ENCODE measurements at places on chromosomes 1 and 21.

DNA sequence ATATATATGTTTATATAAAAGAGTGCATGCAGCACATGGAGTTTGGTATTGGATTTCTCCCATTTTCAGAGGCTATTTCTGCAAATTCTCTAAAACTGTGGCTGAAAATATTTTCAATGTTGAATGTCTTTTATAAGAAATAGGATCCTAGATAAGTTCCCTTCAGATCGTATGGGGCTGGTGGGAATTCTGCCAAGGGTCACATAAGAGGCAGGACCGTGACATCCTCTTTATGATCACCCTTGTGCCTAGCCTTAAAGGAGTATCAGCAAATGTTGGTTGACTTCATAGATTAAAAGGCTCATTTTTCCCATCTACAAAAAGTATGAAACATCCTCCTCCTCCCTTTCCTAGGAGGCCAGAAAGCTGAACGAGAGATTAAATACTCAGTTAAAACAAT, 1.3 kb upstream of the IFNAR2 start:
- no peak for DNase-seq

GRCh38 chr1:29180497-29181412, 945 bp downstream of the SRSF4 start:
- DNase-seq: peak; percentile 2

GRCh38 chr1:218462116-218462515, 117.0 kb downstream of the TGFB2 start:
- DNase-seq: no peak

- no peak for DNase-seq
Measured at GRCh38 chr1:239778208-239778813, 313.4 kb upstream of the FMN2 start.

- DNase-seq: no peak
Measured at GRCh38 chr1:80878343-80878742, 922.4 kb upstream of the ADGRL2 start.

GRCh38 chr1:115433483-115433882, 95.4 kb upstream of the NGF start:
- no peak for DNase-seq

- no peak for DNase-seq
Measured at GRCh38 chr1:220979371-220979770, 100.1 kb downstream of the HLX start.

- no peak for DNase-seq
Measured at GRCh38 chr1:35401049-35401448, 132.5 kb downstream of the ZMYM4 start.

DNA sequence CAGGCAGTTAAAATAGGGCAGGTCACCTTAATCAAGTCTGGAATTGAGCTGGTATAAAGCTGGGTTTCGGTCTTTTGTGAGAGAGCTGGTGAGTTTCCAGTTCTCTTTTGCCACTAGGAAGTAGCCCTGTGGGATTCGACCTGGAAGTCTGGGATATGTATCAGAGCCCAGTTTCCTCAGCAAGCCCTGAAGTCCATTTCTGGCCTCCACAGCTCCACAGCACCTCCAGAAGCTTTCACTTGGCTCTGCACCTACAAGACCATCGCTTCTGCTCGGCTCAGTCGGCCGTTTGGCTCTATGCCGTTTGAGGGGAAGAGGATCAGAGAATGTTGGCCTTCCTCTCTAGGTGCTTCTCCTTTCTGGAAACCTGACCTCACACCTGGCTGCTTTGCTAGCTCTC, 148.0 kb downstream of the GALNT2 start:
- no peak for DNase-seq

- DNase-seq: no peak
Measured at GRCh38 chr1:14653461-14653960, 55.0 kb downstream of the KAZN start.

DNA sequence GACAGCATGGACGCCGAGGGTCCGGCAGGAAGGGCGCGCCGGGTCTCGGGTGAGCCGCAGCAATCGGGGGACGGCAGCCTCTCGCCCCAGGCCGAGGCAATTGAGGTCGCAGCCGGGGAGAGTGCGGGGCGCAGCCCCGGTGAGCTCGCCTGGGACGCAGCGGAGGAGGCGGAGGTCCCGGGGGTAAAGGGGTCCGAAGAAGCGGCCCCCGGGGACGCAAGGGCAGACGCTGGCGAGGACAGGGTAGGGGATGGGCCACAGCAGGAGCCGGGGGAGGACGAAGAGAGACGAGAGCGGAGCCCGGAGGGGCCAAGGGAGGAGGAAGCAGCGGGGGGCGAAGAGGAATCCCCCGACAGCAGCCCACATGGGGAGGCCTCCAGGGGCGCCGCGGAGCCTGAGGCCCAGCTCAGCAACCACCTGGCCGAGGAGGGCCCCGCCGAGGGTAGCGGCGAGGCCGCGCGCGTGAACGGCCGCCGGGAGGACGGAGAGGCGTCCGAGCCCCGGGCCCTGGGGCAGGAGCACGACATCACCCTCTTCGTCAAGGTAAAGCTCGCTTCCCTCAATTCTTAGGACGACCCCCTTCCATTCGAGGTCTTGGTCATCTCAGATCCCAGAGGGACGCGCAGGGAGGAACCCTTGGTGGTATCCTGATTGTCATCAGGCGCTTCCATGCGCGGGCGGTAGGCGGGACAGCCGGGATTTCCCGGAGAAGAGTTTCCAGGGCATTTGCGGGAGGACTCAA, 1.6 kb downstream of the CLIC6 start:
- DNase-seq: no peak

DNA sequence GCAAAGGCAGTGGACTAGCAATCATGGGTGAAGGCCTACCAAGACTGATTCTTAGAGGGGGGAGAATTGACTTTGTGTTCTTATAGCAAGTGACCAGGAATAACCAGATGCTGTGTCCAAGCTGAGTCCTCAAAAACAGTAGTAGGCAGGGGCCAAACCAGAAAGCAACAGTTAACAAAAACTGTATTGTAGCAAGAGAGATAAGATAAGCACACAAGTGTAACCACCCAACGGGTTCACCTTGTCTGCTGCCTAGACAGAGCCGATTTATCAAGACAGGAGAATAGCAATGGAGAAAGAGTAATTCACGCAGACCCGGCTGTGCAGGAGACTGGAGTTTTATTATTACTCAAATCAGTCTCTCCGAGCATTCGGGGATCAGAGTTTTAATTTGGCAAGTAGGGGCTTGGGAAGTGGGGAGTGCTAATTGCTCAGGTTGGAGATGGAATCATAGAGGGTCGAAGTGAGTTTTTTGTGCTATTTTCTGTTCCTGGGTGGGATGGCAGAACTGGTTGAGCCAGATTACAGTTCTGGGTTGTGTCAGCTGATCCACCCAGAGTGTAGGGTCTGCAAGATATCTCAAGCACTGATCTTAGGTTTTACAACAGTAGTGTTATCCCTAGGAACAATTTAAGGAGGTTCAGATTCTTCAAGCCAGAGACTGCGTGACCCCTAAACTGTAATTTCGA, 8.3 kb upstream of the CSRP1 start:
- DNase-seq: no peak

- no peak for DNase-seq
Measured at GRCh38 chr1:14082331-14082730, 382.3 kb downstream of the PRDM2 start.

DNA sequence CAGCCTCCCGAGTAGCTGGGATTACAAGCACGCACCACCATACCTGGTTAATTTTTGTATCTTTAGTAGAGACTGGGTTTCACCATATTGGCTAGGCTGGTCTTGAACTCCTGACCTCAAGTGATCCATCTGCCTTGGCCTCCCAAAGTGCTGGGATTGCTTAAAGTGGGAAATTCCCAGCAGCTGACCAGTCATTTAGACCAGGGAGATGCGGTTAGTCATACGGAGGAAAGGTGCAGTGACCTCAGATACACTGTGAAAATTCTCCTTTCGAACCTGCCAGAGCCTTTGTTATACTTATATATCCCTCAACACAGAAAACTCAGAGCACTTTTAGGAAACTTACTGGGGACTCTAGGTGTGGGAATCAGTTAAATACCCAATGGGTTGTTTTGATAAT, 39.6 kb downstream of the MAP10 start:
- no peak for DNase-seq

- DNase-seq: no peak
Measured at GRCh38 chr1:52670604-52671003, 27.5 kb downstream of the COA7 start.

GRCh38 chr1:18619467-18619835, 11.2 kb upstream of the PAX7 start:
- DNase-seq: no peak

- DNase-seq: no peak
Measured at GRCh38 chr1:243316366-243316989, 60.6 kb downstream of the SDCCAG8 start.

DNA sequence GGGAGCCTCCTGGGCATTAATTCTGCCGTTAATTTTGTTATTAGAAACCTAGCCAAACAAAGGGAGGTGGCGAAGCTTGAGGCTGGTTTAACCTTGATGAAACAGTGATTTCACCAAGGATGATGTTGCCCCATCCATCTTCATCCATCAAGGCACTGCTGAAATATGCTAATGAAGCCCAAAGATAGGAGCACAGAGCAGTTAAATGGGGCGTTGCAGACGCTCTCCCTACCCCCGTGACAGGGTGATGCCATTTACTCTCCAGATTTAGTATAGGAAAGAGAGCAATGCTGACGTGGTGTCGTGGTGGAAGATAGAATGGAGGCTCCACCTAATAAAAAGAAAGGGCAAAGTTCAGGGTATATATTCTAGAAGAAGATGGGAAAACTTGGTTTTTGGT, 84.0 kb downstream of the PBX1 start:
- DNase-seq: no peak

- no peak for DNase-seq
Measured at GRCh38 chr1:24043345-24044032, 63.4 kb upstream of the SRSF10 start.

- peak; percentile 46 for DNase-seq
Measured at GRCh38 chr1:225962440-225962975, 21.5 kb upstream of the LEFTY2 start.

Measured in activated T-cell treated with anti-CD3 and anti-CD28 coated beads for 4 hours (primary cell).